T-cell (primary cell): ENCODE measurements at places on chromosomes 3 and 15. TPM values are rescaled to one million over a fixed set of nuclear protein-coding genes. Genes with fewer than 3 reads are reported as not detected.

Gene GOLGA8G
- 0.46 TPM for total RNA-seq

Gene DZIP1L
- not detected for total RNA-seq

Gene THSD4
- total RNA-seq, result 0.18 TPM

GRCh38 chr3:16668776-16669545 lies 63.7 kb upstream of the DAZL start:
- H3K36me3 ChIP-seq, result no peaks in the 10 kb centered on the region
- no peaks in the 10 kb centered on the region for H3K27me3 ChIP-seq
- no peak overlapping the region for H3K4me3 ChIP-seq
- H3K27ac ChIP-seq, result no peak overlapping the region
- no peaks in the 10 kb centered on the region for H3K4me1 ChIP-seq
- no peak for DNase-seq

DNA sequence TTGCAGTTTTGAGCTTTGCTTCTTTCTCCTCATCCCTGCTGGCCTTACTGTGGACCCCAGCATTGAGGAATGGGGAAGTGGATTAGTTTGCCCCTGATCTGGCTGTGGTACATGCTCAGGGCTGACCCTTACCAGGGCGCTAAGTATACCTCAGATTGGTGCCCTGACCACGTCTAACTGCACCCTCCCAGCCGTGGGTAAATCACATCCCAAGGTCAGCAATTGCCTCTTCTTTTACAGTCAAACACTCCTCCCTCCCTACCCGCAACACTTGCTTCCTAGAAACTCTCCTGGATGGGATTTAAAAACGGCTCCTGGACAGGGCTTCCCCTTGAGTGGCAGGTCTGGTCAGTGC lies 437.9 kb downstream of the NR2F2 start:
- no peaks in the 10 kb centered on the region for H3K4me1 ChIP-seq
- H3K27ac ChIP-seq, result no peak overlapping the region
- no peak overlapping the region for H3K4me3 ChIP-seq
- H3K27me3 ChIP-seq, result peaks cover 4% of the 10 kb centered on the region
- no peak for DNase-seq

DNA sequence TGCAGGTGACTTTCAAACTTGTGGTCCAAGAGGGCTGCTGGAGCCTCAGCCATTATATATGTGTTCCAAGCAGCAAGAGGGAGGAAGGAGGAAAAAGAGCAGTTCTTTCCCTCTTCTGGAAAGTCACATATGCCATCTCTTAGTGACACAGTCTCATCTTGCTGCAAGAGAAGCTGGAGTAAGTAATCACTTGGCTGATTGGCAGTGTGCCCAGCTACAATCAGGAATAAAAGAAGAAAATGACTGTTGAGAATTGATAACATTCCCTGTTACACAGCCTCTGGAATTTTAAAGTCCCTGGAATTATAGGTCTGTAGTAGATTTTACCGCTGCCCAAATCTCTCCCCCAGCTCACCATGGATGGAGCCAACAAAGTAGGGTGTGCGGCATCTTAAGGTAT lies 31.4 kb upstream of the LYZL4 start:
- peaks cover 14% of the 10 kb centered on the region for H3K27me3 ChIP-seq
- no peak for DNase-seq
- H3K4me1 ChIP-seq, result no peaks in the 10 kb centered on the region
- H3K4me3 ChIP-seq, result no peak overlapping the region

DNA sequence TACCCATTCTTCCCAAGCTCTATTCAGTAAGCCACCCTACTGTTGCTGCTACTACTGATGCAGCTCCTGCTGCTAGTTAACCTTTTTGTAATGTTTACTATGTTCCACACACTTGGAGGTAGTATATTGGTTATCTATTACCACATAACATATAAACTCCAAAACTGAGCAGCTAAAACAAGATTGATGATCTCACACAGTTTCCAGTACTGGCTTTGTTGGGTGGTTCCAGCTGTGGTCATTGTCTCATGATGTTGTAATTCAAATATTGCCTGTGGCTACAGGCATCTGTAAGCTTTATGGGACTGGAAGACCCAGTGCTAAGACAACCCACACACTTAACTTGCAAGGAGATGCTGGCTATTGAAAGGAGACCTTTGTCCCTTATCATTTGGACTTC lies 556.2 kb upstream of the SUCLG2 start:
- no peak overlapping the region for H3K27ac ChIP-seq
- no peaks in the 10 kb centered on the region for H3K4me1 ChIP-seq
- DNase-seq, result no peak
- no peak overlapping the region for H3K4me3 ChIP-seq
